ENCODE measurements at places on chromosomes 13 and 19.
A peak's percentile ranks its signal among the peaks of the same experiment; 100 is the strongest.

DNA sequence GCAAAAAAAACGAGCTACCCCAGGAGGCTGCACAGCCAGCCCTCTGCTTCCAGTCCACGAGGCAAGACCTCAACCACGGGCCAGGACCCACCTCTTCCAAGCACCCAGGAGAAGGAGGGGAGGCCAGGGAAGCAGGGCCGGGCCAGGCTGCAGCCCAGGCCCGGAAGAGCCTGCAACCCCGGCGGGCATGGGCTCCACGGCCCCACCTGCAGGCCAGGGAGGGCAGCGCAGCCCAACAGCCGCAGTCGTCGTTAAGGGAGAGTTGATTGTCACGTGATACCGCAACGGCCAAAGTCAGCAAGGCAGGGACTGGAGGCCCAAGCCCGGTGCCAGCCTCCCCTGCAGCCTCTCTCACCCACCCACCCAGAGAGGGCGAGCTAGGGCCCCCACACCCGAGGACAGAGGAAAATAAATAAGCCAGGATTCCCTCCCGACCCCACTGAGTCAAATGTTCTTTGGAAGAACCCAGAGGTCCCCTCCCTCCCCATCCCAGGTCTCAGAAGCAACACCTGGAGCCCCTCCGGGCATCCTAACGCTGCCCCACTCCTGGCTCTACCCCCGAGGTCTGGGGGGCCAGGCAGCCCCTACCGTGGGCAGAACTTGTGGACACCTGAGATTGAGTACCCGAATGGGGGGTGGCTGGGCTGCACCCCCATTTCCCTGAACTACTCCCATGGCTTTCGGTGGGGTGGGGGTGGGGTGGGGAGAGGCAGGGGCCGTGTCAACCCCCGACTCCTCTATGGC is 5.2 kb upstream of the REXO1 start:
- DNase-seq: peak; percentile 94

DNA sequence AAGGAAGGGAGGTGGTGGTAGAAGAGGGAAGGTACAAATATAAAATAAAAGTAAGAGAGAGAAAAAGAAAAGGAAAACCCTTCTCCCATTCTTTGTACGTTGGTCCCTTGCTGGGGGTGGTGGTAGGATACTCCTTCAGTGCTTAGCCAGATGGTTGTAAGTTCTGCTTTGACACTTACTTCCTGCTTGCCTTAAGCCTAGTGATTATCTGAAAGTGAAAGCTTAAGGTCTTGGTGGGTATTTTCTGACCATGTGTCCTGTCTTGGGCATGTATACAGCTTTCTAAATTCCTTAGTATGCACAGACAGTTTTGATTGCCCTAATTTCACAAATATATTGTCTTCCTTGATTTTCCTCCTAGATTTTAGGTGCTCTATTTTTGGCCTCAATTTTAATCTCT is 314.8 kb downstream of the PCDH17 start:
- peak; percentile 79 for DNase-seq

DNA sequence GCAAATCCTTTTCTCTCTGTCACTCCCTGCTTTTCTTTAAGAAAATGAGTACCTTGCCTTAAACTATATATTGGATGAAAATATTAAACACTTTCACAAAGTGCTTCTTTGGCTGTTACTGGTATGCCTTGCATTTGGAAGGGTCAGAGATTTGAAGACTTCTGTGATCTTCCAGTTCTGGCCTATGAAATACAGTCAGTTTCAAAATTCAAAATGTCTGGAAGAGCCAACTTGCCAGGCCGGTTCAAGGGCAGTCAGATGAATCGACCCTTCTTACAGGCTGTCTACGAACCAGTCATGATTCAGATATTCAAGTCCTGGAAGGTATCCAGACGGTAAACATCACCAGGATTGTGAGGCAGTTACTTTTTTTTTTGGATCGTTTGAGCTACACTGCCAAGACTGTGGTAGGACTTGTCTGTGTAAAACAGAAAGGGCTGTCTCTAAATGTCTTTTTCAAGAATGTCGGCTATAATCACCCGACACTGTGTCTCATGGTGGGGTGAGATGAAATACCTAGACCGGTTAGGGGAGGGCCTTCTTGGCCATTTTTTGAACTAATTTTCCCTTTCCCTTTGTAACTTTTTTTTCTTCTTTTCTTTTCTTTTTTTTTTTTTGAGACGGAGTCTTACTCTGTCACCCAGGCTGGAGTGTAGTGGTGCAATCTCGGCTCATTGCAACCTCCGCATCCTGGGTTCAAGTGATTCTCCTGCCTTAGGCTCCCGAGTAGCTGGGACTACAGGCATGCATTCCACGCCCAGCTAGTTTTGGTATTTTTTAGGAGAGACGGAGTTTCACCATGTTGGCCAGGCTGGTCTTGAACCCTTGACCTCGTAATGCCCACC is 11.2 kb downstream of the ACTN4 start:
- DNase-seq: no peak

- no peak for DNase-seq
Observed at GRCh38 chr19:10091895-10092641, 6.0 kb downstream of the SHFL start.

- no peak for DNase-seq
Observed at GRCh38 chr19:2816641-2817040, 3.0 kb upstream of the ZNF554 start.

DNA sequence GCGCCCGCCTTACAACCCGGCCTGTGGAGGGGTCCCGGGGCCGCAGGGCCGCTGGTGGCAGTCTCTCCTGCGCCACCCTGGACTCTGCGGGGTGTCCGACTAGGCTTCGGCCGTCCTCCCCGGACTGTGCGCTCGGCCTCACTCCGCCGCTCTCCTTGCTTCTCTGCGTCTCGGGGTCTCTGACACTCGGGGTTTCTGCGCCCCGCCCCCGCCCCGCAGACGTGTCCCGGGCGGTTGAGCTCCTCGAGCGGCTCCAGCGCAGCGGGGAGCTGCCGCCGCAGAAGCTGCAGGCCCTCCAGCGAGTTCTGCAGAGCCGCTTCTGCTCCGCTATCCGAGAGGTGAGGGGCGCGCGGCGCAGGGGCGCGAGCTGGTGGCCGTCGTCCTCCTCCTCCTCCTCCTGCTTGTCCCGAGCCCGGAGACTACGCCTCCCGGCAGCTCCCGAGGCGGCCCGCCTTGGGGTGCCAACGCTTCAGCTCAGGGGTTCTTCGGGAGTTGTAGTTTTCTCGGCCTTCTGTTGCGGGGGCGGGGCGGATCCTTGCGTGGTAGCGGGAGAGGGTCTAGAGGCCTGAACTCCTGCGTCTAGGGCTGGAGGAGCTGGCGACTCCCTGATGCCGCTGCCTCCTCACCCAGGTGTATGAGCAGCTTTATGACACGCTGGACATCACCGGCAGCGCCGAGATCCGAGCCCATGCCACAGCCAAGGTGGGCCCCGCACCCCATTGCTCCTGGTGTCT is 627 bp downstream of the LIN7B start:
- DNase-seq: no peak

GRCh38 chr19:6238256-6238642 is 41.5 kb downstream of the MLLT1 start:
- peak; percentile 80 for DNase-seq

DNA sequence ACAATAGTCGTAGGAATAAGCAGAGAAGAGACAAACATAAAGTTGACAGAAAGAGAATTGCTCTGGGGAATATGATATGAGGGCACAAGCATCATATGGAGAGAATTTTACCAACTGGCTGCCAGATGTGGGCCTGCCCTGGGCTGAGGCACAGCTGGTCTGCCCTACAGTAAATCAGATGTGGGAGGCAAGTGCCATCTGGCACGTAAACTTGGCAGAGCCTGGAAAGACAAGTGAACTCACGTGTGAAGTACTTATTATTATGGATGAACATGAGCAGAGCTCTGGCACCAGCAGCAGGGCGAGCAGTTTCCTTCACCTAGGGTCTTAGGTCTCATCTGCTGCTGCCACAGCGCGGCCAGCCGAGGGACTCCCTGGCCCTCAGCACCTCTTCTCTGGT is 20.6 kb downstream of the PCDH8 start:
- no peak for DNase-seq

DNA sequence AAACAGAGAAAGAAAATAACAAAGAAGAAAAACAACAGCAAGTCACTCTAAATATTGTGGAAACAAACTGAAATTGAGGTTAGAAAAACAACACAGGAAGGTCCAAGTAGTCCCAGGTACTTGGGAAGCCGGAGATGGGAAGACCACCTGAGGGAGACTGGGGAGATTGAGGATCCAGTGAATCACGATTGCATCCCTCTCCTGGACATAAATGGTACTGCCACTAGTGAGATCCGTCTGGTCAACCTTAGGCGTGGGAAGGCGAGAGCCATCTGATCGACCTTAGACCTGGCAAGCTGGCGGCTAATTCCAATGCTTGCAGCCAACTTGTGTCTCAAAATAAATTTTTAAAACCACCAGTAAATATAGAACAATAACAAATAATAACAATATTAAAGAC is 81.9 kb downstream of the ZNF726 start:
- DNase-seq: peak; percentile 47

DNA sequence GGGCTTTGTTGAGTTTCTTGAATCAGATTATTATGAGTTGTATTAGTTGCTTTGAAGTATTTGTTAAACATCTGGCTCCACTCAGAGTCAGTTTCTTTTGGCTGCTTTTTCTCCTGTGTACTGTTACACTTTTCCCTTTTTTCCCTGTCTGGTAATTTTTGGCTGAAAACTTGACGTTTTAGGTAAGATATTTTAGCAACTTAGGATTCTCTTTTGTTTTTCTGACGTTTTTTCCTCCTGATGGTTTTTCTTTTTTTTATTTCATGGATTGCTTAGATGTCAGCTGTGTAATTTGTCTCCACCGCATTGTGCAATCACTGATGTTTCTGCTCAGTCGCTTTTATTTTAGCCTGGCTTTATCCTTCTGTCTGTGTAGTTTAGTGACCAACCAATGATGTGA is 20.7 kb downstream of the RFC3 start:
- no peak for DNase-seq

DNA sequence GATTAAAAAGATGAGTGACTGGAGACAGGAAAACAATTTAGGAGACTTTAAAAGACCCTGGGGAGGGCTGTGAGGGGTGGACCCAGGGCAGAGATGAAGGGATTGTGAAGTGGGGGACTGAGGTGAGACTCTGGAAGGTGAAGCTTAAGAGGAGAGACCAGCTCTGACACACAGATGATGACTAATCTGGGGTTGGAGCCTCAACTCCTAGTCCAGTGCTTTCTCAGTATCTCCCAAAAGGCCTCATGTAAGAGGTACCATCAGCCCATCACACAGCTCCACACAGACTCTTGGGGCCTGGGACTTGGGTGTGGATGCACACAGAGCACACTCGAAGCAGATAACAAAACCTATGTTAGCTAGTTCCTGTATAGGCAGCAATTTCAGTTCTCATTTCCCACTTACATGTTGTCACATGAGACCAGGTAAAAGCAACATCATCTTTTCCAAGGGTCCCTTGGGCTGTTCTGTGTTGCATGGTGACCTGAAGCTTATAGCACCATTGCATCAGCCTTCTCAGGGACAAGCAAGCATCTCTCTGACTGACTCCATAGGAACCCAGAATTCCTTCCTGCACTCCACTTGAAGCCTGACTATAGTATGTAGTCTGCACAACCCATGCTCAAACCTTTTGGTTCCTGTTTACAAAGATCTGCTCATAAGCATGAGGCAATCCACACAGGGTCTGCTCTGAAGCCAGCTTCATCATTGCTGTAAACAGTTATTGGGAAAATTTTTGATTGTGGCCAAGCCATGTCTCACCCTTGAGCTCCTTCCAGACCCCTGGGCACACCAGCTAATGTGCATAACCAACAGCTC is 88.6 kb upstream of the MYCBP2 start:
- DNase-seq: peak; percentile 9

DNA sequence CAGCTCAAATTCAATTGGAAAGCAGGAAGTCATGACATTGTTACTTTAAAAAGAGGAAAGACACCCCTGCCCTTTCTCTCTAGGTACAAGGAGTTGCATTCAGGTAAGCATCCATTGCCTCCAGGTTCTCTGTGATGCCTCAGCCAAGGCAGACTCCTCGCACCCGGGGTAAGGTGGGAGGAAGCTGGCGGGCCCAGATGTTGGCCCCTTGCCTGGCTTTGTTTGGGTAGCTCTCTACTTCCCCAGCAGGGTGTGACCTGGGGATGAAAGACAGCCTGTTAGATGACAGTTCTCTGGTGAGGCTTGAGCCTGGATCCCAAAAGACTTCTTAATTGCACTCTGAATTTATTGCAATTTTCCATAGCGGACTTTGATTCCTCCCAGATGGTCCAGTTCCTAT is 25.6 kb downstream of the SHISA2 start:
- no peak for DNase-seq

DNA sequence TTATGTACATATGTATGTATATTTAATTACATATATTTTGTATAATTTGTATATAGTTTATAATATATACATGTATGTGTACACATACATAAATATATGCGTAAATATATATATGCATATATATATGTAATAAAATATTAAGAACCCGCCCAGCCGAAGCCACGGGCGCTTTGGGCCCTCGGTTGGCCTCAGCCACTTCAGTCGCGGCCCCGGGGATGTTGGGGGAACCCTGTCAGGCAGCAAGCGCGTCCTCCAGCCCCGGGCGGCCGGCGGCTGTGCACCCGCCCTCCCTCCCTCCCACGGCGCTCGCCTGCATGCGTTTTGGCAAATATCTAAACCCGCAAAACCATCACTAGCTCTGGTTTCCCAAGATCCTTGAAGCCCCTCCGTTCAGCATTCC is 7.9 kb upstream of the ZNF606 start:
- DNase-seq: no peak

GRCh38 chr13:40800559-40800958 is 11.1 kb downstream of the SLC25A15 start:
- no peak for DNase-seq

GRCh38 chr13:44272692-44273091 is 100.9 kb upstream of the SERP2 start:
- DNase-seq: no peak

- no peak for DNase-seq
Observed at GRCh38 chr19:31074199-31075125, 274.8 kb downstream of the TSHZ3 start.
